ENCODE measurements at places on chromosomes 12 and 14.

DNA sequence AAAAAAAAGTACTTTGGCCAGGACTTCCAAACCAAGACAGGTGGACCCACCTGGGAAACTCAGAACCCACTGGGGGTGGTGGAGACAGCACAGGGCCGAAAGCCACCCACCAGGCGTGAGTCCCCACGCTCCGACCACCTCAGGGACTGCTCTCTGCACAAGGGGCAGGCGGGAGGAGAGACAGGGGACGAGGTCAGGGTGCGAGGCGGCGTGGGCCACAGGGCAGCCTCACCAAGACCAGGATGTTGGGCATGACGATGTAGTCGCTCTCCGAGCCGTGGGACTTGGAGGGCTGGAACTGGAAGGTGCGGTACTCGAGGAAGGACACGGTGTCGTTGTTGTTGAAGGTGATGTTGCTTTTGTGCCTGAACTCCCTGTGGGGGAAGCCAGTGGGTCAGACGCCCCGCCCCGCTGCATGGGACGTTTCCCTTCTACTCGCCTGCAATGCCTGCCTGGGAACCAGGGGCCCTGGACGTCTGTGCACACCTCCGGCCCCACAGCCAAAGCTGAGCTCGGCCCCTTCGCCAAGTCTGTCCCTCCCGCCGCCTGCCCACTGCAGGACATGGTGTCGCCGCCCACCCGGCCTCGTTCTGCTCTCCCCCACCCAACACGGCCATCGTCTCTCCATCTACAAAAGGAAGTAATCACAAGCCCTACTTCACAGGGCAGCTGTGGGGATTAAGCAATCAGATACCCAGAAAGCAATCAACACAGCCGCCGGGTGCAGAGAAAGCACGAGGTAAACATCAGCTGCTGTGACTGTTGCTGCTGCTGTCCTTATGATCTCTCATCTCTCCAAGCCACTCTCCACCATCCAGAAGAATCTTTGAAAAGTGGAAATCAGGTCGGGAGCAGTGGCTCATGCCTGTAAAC, 48.7 kb downstream of the SCARB1 start:
- no peak for DNase-seq

DNA sequence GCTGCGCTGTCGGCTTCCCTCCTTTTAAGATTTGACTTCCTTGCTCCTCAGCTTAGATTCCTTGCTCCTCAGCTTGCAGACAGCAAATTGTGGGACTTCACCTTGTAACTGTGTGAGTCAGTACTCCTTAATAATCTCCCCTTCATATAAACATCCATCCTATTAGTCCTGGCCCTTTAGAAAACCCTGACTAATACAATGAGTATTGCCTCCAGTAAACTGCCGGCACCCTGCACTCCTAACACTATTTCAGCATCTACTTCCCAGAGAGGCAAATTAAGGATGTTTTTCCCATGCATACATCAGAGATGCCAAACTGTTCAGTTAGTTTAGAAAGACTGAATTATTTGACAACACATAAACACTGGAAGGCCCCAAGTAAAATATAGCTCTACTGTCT, 611.3 kb upstream of the TMEM132C start:
- DNase-seq = no peak

- DNase-seq = no peak
These were observed 39.4 kb downstream of the FAM222A start for GRCh38 chr12:109753054-109753401.

- DNase-seq = no peak
These were observed 269.0 kb upstream of the GARIN2 start for GRCh38 chr14:66920196-66920595.

- DNase-seq = no peak
These were observed 287.6 kb upstream of the PWP1 start for GRCh38 chr12:107397890-107398500.

DNA sequence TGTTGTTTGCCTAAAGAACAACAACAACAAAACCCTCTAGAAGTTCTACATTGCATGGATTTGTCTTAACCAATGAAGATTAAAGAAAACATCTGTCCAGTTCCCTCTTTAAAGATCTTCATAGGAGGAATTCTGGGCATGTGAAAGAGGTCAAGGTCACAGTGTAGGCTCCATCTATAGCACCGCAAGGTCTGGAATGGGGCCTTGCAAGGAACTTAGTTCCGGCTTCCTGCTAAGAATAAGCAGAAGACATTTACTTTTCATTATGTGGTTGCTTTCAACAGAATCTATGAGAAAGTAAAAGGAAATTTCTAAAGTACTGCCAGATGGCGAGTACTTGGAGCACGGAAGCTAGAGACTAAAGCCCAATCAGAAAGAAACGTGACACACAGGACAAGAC, 57.2 kb upstream of the GNPNAT1 start:
- DNase-seq = no peak

GRCh38 chr12:78560633-78561032, 303.9 kb upstream of the SYT1 start:
- DNase-seq = no peak

DNA sequence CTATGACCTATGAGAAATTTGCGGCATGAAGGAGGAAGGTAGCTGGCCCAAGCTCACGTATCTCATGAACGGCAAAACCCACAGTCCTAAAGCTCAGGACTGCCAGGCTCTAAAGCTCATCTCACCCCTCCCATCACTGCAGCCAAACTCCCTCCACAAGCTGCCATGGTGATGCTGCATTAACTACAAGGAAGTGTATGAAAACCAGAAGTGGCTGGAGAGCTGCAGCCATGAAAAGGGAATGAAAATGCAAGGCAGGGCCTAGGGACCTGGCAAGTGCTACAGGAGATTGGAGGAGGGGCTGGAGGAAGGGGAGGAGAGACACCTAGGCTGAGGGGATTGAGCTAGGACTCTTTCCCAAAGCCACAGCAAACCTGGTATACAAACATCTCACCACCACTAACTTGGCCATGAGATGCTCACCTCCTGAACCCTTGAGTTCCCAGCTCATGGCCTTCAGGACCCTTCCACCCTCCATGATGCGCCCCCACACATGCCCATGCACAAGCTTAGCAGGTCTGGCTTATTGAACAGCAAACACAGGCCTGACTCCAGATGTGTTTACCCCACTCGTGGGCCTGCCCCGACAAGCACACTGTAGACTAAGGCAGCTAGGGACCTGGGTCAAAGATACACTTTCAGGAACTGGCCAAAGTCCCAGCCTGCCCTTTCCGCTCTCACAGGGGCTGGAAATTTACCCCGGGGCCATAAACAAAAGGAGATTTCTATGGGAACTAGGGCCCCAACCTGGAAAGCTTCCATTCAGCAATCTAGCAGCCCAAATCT, 42.0 kb downstream of the LTBP2 start:
- no peak for DNase-seq

- no peak for DNase-seq
These were observed 88.5 kb upstream of the METAP2 start for GRCh38 chr12:95385246-95386035.

Data from cortex of kidney (tissue), 1 donor.